ENCODE measurements at places on chromosomes 4 and X. TPM values are rescaled to one million over a fixed set of nuclear protein-coding genes. Genes with fewer than 3 reads are reported as not detected.

GRCh38 chr4:94653095-94653649, 104.6 kb upstream of the BMPR1B start:
- DNase-seq, result no peak

DNA sequence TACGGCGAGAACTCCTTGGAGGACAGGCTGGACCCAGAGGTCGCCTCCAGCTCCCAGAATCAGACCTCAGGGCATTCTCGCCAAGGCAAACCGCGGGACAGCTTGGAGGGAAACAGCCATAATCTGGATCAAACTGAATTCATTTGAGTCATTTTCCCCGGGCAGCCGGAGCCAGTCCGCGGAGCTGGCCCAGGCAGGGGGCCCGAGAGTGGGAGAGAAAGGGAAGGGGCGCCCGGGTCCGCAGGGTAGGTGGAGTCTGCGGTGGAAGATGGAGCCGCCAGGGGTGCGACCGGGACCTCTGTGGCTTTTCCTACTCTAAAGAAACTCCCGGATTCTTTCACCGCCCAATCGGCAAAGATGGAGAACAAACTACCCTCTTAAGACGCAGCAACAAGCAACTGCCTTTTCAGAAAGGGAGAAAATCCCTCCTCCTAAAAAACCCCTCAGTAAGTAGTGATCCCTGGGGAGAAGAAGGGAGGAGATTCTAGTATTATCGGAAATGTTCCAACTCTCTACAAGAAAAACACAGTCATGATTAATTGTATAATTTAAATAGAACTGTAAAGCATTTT, 5.2 kb downstream of the NKX3-2 start:
- DNase-seq, result no peak

- DNase-seq, result no peak
Observed at GRCh38 chr4:47160095-47160494, 128.7 kb downstream of the GABRB1 start.

- DNase-seq, result no peak
Observed at GRCh38 chr4:22764183-22764582, 71.4 kb downstream of the GBA3 start.

- no peak for DNase-seq
Observed at GRCh38 chr4:136301749-136302495, 1230.4 kb downstream of the PCDH18 start.

UPF3B gene
- total RNA-seq, result 13.0 TPM

P2RY8 gene
- 0.12 TPM for total RNA-seq
